Heart left ventricle (tissue), 16 donors: ENCODE measurements at places on chromosomes 7 and 10.
A peak's percentile ranks its signal among the peaks of the same experiment; 100 is the strongest.

DNA sequence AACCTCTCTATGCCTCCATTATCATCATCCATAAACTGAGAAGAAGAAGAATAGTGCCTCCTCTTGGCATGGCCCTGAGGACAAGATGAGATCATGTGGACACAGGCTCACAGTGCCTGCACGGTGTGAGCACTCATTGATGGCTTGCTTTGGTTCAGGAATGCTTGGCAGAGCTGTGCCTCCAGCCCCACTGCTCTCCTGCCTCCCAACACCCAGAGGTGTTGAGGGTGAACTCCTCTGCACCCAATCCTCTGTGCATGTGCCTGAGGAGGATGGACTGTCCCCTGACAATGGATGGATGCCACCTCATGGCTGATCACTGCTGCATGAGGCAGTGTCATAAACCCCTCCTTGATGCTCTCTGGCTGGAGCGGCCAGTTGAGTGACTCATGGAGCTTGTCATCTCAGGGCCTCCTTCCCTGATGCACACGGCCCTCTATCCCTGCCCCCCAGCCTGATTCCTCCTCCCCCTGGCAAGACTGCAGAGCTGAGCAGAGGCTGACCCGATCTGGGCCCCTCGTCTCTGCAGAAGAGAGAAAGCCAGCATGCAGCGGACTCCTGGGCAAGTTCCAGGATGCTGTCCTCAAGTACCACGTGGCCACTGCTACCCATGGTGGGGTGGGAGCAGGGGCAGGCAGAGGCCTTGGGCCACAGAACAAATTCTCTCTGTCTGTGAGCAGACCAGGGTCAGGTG, 136.3 kb downstream of the KCNMA1 start:
- no peak for DNase-seq

- DNase-seq, result no peak
Measured at GRCh38 chr7:110790992-110791391, 299.9 kb upstream of the LRRN3 start.

DNA sequence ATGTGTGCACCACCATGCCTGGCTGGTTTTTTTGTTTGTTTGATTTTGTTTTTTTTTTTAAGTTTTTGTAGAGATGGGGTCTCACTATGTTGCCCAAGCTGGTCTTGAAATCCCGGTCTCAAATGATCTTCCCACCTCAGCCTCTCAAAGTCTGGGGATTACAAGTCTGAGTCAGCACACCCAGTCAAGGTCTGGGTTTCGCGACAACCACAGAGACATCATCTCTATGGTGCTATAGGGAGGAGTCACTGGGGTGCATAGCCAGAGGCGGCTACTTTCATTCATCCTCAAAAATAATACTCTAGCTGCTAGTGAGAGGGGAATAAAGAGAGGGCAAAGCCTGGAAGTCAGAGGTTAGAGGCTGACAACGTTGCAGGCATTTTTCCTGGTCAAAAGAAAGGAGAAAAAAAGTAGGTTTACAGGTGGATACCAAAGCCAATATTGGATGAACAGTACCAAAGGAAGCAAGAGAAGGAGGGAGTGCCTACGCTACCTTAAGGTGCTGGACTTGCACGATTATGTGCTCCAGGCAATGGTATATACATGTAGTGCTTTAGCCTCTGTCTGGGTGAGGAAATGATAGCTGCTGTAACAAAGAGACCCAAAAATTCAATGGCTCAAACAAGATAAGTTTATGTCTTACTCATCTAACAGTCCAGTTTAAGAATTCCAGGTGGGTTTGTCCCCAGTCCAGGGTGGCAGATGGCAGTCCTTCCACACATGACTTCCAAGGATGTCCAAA, 178.3 kb downstream of the SKIDA1 start:
- DNase-seq, result no peak

DNA sequence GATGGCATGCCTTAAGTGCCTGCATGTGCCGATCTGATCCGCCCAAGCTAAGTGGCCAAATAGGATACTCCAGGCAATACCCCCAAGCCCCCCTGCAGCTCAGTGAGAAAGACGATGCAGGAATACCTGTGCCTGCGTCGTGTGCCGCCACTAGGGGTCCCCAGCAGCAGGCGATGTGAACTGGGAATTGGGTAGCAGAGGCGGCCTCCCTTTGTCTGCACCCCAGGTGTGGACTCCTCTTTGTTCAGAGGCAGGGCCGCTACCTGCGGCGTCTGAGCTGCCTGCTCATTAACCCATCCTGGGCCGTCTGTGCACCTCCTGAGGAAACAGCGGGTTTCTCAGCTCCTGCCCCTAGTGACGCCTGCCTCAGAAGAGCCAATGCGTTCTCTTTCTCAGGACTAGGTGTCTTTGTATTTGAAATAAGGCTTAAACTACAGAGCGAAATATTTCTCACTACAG, 4.8 kb upstream of the CHN2 start:
- DNase-seq, result peak; percentile 77

- no peak for DNase-seq
Measured at GRCh38 chr10:102347236-102347828, 48.2 kb upstream of the NFKB2 start.

GRCh38 chr7:154911862-154912455, 91.0 kb downstream of the PAXIP1 start:
- DNase-seq, result no peak

DNA sequence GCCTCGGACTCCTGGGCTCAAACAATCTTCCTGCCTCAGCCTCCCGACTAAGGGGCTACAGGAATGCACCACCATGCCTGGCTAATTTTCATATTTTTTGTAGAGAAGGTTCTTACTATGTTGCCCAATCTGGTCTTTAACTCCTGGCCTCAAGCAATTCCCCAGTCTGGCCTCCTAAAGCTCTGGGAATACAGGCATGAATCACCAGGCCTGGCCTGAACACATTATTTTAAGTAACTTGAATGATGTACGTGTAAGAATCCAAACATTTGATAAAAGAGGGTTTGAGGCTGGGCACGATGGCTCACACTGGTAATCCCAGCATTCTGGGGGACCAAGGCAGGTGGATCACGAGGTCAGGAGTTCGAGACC, 13.0 kb upstream of the BAMBI start:
- no peak for DNase-seq

DNA sequence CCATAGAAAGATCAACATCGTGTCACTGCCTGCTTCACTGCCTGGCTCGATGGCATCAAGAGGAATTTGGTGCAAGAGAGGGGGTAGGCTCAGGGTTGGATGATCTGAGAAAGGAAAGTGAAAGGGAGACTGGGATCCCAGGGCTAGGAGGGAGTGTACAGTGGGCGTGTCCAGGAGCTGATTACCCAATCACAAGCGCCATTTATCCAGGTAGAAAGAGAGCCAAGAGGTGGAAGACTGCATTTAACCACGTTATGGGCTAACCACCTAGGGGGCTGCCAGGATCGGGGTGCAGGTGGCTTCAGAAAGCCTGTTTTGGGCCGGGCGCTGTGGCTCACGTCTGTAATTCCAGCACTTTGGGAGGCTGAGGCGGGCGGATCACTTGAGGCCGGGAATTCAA, 10.3 kb downstream of the PODXL start:
- DNase-seq, result no peak

- DNase-seq, result no peak
Measured at GRCh38 chr7:106022193-106022821, 59.2 kb downstream of the CDHR3 start.

GRCh38 chr7:129886818-129887186, 66.0 kb downstream of the UBE2H start:
- DNase-seq, result no peak

- DNase-seq, result no peak
Measured at GRCh38 chr10:95559471-95559870, 1.7 kb downstream of the SORBS1 start.
